ENCODE measurements at places on chromosomes 11 and 22.

- DNase-seq: no peak
These were observed 633.6 kb downstream of the OPCML start for GRCh38 chr11:132898676-132899075.

DNA sequence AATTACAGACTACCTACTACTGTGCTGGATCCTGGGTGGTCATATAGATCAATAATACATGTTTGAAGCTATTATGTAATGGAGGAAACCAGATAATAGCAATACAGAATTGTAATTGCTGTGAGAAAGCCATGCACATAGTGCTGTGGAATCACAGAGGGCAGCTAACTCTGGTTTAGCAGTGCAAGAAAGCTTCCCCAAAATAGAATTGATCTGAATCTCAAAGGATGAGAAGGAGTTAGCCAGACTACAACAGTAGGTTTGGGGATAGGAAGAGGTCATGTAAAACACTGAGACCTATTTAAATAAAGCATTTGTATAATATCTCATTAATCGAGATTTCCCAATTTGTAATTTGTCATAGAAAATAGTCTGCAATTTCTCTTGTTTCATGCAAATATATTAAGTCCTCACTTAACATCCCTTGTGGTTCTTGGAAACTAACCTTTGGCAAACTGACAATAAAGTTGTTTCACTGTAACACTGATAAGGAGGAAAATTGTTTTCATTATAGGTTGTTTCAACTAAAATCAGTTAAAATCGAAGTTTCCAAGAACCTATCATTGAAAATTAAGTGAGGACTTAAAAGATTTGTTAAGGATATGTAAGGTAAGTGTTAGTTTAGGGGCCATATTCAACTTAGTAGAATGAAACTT lies 7.6 kb downstream of the C11orf58 start:
- no peak for DNase-seq

DNA sequence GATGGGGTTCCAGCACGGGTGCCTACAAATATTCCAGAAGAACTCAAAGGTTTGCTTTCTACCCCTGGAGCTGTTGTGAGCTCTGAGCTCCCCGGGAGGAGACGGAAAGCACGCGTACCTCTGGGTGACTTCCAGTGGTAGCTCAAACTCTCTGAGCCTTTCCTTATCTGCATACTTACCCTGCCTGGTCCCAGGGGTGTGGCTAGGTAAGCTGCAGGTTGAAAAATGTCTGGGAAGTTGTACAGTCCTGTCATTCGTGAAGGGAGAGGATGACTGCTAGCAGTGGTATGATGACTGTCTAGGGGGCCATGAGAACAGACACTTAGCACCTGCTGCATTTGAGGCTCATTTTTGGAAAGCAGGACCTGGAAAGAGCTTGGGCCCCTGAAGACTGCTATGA lies 111.5 kb downstream of the DSCAML1 start:
- DNase-seq: no peak

GRCh38 chr11:86172894-86173293 lies 71.7 kb upstream of the EED start:
- DNase-seq: no peak

GRCh38 chr11:121350314-121351082 lies 57.9 kb downstream of the SC5D start:
- no peak for DNase-seq

GRCh38 chr11:56103210-56103737 lies at the start of gene OR8H2:
OR8H2 (plus strand) TSS chr11:56103687; CDS start chr11:56105043, 1,356 bp downstream.
- no peak for DNase-seq

DNA sequence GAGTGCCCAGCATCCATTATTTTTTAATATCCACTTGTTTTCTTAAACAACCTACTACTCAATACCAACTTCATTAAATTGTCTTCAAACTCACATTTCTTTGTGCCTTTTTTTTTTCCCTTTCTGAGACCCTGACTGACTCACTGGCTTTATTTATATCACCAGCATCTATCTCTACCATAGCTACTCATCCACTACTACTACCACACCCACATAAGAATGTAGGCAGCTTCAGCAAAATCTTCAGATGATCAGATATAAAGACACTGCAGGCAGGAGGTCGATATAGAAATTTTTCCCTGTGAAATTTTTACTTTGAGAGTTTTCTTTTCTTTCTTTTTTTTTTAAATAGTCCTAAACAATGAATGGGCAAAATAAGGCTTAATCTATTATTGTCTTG lies 2.2 kb downstream of the OR56B1 start:
- DNase-seq: no peak

- DNase-seq: no peak
These were observed 24.7 kb upstream of the NAP1L4 start for GRCh38 chr11:3016861-3017260.

GRCh38 chr11:5808500-5809121 lies at the start of gene OR52N2:
OR52N2 (plus strand) TSS chr11:5808924; CDS start chr11:5820336, 11,412 bp downstream.
- peak; percentile 59 for DNase-seq

DNA sequence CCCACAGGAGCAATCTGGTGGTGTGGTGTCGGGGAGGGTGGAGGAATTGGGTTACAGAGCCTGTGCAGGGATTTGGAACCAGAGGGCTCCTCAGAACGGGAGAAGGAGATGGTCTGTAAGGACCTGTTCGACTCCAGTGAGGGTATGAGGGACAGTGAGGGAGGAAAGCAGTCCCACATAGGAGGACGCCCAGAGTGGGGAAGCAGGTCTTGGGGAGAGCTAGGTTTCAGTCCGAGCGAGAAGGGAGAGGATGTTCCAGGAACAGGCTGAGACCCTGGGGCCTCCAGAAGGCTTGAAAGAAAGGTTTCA lies 32.0 kb upstream of the GNAZ start:
- no peak for DNase-seq

DNA sequence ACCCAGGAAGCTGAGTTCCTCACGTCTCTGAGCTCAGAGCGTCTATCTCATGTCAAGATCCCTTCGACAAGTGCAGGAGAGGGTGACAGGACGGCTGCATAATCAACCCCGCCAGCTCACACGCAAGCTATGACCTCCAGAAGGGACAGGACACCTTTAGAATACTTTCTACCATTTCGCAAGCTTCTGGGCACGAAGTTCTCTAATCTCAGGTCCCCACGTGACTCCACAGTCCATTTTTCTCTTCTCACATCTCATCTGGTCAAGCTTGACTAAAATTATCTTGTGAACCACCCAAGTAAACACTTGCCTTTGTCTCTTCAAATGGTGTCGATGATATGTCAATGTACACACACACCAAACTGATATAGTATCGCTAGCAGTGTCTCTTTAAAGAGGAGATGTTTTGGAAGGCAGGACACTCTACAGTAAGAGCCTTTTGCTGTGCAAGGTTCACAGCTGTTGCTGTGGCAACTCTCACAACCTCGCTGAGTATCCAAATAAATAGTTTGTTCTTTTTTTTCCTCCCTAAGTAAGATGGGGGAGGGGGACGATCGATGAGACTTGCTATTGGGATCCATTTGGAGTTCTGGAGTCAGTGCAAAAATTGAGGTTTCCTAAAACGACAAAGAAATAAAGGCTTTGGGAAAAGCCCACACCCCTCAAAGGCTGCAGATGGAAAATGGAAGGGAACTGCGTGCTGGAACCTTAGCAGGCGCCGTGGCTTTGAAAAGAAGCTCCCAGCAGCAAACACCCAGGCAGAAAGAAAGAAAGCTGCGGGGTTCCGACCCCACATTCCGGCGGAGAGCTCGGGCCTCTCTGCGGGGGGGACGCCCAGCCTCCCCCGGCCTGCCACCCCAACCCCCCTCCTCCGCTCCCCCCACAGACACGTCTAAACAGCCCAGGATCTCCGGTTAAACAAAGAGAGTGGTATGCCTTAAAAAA lies 215.4 kb upstream of the UBASH3B start:
- DNase-seq: no peak

DNA sequence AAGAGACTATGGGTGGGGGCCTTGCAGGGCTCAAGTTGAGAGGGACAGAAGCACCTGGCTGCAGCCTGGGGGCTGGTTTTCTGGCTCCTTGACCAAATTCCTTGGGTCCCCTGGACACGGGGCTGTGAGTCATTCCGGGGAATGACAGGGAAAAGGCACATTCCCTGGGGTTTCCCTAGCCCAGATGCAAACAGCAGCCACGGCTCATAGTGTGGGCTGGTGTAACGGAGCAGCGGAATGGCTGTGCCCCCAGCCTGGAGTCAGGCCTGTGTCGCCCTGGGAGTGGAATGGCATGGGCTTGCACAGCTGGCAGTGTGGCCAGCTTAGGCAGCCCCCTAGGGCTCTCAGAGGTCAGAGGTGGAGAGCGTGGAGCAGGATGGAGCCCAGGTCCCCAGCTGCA lies 77.6 kb upstream of the KCNQ1OT1 start:
- DNase-seq: no peak

GRCh38 chr22:39142088-39142680 lies 10.3 kb downstream of the CBX7 start:
- DNase-seq: no peak

GRCh38 chr22:22210375-22210774 lies 34.2 kb upstream of the VPREB1 start:
- no peak for DNase-seq

DNA sequence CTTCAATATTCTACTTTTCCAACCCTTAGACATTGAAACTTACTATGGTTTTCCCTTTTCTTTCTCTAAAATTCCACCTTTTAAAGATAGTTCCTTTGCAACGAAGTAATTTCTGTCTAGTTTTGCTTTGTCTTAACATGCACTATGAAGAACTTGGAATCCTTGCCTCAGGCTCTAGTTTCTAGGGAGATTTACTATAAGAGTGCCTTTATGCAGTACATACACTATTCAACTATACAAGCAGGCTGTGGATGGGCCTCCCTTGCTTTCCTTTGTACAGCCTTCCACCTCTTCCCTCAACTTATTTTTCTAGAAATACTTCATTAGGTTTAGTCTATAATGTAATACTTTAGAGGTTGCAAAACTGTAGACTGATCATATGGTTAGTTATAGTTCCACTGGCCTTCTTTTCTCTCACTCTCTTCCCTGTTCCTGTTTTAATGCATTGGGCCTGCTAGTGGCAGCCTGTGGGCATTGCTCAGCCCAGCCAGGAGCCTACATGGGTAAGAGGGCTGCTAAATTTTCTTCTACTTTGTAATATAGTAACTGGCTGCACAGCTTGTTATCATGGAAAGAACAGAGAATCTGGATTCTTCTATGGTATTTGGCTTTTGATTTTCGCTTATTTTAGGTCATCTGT lies 100.2 kb downstream of the C11orf87 start:
- no peak for DNase-seq

- peak; percentile 83 for DNase-seq
These were observed 15.6 kb downstream of the SCYL1 start for GRCh38 chr11:65540290-65541092.

Measured in Kasumi-1 (cell line).